ENCODE measurements at places on chromosomes 7 and 10.

GRCh38 chr10:129938460-129938859 is 25.6 kb downstream of the EBF3 start:
- no peak for DNase-seq

DNA sequence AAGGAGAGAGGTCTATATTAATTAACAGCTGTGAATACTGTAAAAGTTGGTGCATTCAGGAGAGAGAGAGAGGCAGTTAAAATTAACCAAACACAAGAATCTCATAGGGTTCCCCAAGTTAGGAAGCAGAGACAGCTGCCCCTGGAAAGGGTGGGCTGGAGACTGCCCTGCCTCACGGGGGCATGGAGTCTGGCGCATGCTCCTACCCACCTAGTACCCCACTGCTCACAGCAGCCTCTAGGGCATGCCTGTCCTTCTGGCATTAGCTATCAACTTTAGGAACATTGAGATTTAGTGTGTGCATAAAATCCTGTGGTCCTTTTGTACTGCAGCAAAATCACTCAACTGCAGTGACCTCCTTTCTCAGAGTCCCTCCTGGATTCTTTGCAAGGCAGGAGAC is 710.1 kb downstream of the SORCS3 start:
- DNase-seq, result no peak

GRCh38 chr10:28680358-28680752 is 3.0 kb downstream of the BAMBI start:
- DNase-seq, result no peak

DNA sequence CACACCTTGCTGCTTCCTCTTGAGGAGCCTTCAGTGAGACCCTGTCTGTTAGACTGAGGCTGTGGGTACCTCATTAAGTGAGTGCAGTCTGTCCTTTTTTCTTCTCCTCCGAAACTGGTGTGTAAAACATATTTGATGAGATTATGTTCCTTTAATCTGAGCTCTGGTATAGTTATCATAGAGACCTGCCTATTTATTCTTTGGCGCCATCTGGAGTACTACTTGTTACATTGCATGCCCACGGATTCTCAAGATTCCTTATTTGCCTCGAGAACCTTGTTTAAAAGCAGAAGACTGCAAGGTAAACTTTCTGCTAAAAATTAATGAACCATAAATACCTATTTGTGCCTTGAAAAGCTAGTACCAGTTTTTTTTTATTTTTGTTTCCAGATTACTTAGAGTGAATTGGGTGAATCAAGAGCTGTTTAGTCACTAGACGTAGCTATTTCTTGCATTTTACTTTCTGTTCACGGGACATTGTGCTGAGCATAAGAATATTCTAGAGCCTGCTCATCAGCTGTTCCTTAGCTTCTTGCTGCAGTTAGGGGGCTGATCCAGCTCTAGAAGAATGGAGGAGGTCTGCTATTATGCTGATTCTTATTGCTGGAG is 16.9 kb upstream of the STMP1 start:
- no peak for DNase-seq
